ENCODE measurements at places on chromosomes 12 and 14.

DNA sequence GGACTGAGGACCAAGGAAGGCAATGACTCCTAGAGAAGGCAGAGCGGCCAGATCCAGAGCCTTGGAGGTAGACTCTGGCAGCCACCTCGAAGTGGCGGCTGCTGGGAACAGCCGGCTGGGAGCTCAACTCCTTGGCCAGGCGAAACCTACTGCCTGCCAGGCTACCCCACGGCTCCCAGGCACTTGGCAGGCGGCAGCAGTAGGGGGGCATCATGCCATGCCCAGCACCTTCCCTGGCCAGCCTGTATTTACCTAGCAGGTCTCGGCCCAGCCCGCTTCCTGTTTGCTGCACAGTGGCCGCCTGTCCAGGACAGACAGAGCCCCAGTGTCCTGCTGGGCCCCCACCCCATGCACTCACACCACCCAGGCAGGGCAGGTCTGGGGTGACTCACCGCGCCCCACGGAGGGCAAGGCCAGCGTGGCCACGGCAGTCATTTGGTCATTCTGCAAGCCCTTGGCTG is 10.2 kb downstream of the TRPV4 start:
- DNase-seq = no peak

- DNase-seq = no peak
Measured at GRCh38 chr14:99925471-99925870, 132.3 kb downstream of the EML1 start.

DNA sequence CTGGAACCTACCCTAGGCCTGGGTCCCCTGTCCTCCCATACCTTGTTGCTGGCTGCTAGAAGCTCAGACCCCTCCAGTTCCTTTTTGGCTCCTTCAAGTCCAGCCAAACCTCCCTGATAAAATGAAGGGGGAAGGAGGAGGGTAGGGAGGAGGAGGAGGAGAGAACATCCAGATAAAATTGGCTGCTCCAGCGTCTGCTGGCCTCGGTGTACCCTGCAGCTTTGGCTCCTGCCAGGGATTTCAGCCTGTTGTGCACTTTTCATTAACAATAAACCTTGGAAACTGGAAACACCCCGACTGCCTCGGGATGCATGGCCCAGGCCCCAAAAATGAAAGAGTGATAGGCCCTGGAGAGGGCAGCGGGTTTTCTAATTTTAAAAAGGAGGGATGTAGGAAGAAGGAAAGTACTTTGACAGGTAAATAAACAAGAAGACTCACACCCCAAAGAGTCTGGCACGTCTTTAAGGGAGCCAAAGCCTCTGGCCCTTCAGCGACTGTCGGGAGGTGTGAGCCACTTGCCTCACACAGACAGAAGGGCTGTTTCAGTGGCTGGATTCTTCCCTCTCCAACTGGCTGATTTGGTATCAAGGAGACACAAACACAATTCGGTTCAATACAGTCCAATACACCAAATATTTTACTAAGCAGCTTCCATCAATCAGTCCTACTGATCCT is 49.8 kb downstream of the NUAK1 start:
- no peak for DNase-seq

GRCh38 chr14:88352698-88353097 is 29.6 kb upstream of the KCNK10 start:
- DNase-seq = no peak

DNA sequence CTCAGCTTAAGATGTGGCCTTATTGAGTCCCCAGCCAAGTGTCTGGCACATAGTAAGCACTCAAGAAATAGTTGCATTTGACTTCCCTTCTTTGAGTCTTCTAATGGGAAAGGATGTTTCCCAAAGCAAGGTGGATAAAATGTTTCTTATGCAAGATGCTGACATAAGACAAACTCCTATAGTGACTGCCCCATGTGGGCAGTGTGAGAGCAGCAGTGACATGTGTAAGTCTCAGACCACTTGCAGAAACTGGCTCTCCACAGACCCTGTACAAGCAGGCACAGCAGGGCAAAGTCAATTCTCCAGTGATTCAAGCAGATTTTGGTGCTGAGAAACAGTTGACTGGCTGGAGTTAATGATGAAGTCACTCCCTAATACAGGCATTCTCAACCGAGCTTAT is 255.3 kb downstream of the ANO2 start:
- DNase-seq = no peak

DNA sequence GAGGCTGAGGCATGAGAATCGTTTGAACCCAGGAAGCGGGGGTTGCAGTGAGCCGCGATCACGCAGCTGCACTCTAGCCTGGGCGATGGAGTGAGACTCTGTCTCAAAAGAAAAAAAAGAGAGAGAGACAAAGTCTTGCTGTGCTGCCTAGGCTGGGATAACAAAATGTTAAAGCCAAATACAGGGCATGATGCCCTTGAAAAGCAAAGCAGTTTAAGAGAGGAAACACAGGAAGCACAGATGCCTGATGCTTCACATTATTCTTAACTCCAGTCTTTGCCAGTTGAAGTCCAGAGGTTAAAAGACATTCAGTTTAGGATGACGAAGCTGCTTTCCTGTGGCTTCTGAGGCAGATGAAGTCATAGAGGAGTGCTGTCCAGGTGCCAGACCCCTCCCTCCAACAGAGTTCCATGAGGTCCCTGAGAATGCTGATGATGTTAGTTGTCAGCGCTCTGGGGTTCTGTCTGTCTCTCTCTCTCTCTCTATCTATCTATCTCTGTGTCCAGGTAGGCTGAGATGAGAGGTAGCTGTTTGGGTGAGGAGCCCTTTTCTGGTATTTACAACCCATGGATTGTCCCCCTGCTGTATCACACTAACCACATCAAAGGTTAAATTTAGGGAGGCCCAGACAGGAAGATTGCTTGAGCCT is 4.9 kb upstream of the MRPL52 start:
- DNase-seq = no peak

DNA sequence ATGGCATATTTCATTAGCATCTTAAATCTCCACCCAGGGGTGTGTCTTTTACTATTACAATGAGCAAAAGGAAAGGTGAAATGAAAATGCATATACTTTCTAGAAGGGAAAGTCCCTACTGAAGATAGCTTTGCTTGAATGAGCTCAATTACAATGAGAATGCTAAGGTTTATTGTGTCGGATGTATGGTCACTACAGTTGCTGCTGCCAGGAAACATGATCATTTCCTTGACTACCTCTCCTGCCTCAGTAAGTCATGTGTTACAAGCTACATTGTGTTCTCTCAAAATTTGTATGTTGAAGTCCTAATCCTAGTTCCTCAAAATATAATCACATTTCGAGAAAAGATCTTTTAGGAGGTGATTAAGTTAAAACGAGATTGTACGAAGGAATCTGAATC is 322.2 kb downstream of the MDGA2 start:
- no peak for DNase-seq

GRCh38 chr12:129779033-129779432 is 124.8 kb downstream of the TMEM132D start:
- no peak for DNase-seq

DNA sequence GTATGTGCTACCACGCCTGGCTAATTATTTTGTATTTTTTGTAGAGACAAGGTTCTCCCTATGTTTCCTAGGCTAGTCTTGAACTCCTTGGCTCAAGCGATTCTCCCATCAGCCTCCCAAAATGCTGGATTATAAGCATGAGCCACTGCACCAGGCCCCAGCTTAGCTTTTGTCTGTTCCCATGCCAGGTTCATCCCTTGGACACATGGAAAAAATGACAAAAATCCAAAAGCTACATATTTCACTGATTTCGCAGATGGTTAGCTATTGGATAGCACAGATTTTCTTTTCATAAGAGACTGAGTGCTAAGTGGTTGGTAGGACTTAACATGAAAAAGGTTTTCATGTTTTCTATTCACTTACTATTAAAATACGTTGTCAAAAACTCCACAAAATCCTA is 286.6 kb upstream of the KITLG start:
- no peak for DNase-seq

GRCh38 chr12:85874031-85874461 is at the start of gene NTS:
Gene NTS, plus strand, starts transcription at chr12:85874295. Its CDS starts 109 bp downstream, at chr12:85874404.
- no peak for DNase-seq

GRCh38 chr12:101695706-101696105 is 1.7 kb upstream of the CHPT1 start:
- DNase-seq = no peak

DNA sequence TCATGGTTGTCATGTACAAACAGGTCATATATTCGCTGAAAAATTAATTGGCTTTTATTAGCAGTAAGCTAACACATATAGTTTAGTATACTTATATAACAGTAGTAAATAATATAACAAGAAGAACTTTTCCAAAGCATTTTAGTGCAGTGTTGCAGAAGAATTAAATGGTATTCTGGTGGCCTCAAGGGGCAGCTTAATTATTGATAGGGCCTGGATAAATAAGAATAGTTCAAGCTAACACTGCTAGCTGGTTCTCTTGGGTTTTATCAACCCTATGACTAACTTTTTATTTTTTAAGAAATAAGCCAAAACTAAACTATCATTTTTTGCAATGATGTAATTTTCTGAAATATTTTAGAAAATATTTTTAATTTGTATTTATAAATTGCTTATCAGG is 152.1 kb downstream of the SRGAP1 start:
- no peak for DNase-seq

- DNase-seq = no peak
Measured at GRCh38 chr14:68658029-68658509, 134.8 kb downstream of the ZFP36L1 start.
